NCI-H1105 treated with DMSO at 0.1 percent for 48 hours (cell line): ENCODE measurements at places on chromosomes 1 and 21.

- DNase-seq = peak; percentile 64
Observed at GRCh38 chr1:150575518-150576366, 3.7 kb downstream of the MCL1 start.

- no peak for DNase-seq
Observed at GRCh38 chr1:78607944-78608343, 12.3 kb upstream of the IFI44L start.

DNA sequence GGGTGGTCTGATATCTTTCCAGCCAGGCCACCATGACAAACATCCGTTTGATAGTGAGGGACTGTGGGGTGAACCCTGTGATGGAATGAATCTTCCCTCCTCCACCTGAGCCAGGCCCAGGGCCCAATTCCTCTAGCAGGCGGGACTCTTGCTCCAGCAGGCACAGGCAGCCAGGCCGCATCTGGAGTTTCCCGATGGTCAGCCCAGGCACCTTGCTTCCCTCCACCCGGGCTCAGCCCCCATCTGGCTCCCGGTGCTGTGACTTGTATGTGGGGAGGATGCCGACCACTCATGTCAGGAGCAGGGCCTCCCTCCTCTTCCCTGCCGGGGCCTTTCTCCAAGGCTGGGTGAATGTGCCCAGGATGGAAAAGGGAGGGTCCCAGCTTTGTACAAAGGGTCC is 21.0 kb downstream of the KCNAB2 start:
- no peak for DNase-seq

- DNase-seq = no peak
Observed at GRCh38 chr1:58738876-58739275, 39.0 kb upstream of the MYSM1 start.

DNA sequence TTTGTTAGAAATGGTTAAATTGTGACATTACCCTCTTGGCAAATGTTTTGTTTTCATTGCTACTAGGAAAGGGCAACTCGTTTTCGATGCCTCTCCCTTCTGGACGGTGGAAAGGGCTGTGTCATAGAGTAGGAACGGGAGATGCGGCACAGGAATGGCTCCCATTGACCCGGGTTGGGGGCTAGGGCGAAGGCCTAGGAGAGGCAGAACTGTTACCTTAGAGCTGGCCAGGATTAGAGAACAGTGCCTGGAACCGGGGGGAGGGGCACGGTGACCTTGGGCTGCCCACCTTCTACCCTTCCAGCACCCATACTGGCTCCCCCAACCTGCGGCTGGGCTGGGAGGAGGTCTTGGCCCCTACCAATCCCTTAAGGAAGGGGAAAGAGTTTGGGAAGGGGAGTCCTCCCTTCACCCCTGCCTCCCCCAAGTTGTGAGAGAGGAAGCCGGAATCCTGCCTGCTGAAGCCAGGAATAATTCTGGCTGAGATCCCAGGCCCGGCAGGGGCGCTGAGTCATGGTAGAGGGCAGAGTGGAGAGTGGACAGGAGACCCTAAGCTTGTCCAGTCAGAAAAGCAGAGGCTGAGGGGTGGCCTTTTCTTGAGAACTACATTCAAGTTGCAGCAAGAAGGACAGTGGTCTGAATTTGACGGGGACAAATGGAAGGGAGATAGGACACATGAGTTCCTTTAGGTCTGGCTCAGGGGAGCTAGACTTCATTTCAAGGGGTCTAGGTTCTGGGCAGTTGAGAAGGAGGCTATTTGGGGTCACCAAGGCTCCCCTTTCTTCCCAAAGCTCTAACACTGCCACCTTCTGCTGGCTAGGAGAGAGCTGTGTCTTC is 8.2 kb downstream of the LMNA start:
- peak; percentile 2 for DNase-seq

- no peak for DNase-seq
Observed at GRCh38 chr1:100585786-100586185, 47.8 kb downstream of the GPR88 start.

- no peak for DNase-seq
Observed at GRCh38 chr1:29631836-29632805, 395.8 kb downstream of the PTPRU start.

- DNase-seq = no peak
Observed at GRCh38 chr1:168163670-168164069, 15.1 kb upstream of the TIPRL start.

DNA sequence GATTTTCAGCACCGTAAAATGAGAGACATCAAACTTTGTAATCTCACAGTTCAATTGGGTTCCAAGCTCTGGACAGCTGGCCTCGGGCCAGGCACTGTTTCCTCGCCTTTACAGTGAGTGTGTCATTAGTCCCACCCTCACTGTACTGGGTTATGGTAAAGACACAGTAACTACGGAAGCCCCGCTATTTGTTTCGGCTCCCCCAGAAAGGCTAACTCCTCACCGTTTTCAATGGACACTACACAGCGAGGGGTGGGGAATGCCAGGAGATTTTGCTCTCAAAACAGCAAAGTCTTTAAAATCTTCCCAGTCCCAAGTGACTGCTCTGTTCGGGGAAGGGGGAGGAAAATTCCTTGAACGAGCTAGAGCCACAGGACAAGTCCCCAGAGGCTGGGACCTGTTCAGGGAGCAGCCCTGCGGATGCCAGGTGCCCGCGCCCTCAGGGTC is 757 bp upstream of the SPSB1 start:
- no peak for DNase-seq

GRCh38 chr1:228002792-228003191 is 4.0 kb upstream of the WNT3A start:
- no peak for DNase-seq

DNA sequence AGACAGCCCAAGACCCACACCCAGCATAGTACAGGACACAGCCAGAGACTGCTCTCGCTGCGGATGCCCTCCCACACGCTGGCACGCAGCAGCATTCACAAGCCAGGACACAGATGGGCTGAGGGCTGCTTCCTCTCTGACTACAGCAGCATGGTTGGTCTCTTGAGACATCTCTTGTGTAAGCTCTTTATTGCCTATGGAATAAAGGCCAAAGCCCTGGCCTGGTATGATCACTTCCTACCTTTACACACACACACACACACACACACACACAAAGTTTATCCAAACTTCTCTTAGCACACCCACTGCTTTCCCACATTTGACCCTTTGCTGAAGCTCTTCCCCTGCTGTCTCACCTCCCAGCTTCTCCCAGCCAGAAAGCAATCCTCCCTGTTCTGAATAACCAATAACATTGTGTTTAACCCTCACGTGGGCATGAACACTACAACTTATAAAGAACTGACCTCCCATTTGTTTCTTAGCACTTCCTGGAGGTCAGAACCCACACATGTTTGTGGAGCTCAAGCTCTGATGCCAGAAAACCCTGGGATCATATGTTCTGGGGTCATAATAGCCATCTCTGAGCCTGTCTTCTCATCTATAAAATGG is 1.2 kb upstream of the LUZP1 start:
- no peak for DNase-seq

DNA sequence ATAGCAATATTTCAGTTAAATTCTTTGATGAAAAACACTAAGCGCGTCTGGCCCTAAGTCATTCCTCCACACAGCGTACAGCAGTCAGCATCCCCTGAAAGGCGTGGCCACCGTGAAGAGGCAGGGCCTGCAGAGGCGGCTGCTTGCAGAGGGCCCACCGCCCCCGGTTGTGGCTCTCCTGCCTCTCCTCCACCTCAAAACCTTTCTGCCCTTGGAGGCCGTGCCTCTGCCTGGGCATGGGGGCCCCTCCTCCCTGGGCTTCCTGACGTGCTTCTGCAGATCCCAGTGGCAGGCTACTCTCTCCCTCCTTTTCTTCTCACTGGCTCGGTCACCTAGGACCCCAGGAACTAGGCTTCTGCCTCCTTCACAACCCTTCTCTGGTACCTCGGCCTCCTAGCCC is 16.2 kb downstream of the CLSTN1 start:
- DNase-seq = no peak

- DNase-seq = no peak
Observed at GRCh38 chr1:86460998-86461397, 7.7 kb upstream of the CLCA1 start.
